ENCODE measurements at places on chromosomes 6 and 20. TPM values are rescaled to one million over a fixed set of nuclear protein-coding genes. Genes with fewer than 3 reads are reported as not detected.

The SNAP91 gene
- 5.5 TPM for total RNA-seq

The C4A gene
- total RNA-seq, result 92.1 TPM

The NRN1 gene
- total RNA-seq, result 14.0 TPM

The PPP1R10 gene
- total RNA-seq, result 33.5 TPM

The ANKRD6 gene
- 17.0 TPM for total RNA-seq

The ATRN gene
- total RNA-seq, result 32.5 TPM

The SIRPB2 gene
- 4.0 TPM for total RNA-seq

The NRSN2 gene
- total RNA-seq, result 19.8 TPM

The FRK gene
- total RNA-seq, result 7.3 TPM

The SLC32A1 gene
- total RNA-seq, result not detected

The BMP5 gene
- total RNA-seq, result 2.3 TPM

The GATA5 gene
- 1.7 TPM for total RNA-seq

The ZNF133 gene
- 7.6 TPM for total RNA-seq

The ENPP4 gene
- 20.0 TPM for total RNA-seq

The BTN1A1 gene
- total RNA-seq, result not detected

The MROH8 gene
- 3.7 TPM for total RNA-seq

Data from Right ventricle myocardium inferior (tissue), 1 donor.